Frontal cortex (tissue), 4 donors: ENCODE measurements at places on chromosomes 7 and 10. TPM values are rescaled to one million over a fixed set of nuclear protein-coding genes. Genes with fewer than 3 reads are reported as not detected.

Gene CPN1
- total RNA-seq, result not detected

DNA sequence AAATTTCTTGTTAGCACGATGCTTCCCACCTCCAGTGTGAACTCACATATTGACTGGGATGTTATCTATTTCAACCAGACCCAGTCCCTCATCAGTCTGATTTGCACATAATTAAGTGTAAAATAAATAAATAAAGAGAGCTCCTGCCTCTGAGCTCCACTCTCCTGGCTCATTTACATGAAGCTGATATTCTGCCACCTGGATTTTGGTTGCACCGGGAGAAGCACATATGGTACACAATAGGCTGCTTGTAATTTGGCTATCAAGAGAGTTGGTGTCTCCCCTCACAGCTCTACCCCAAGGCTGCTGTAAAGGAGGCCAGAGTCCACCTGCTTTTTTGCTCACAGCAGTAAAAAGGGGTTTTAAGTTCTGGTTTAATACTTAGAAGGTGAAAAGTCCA, 610.5 kb downstream of the KCNMA1 start:
- DNase-seq, result no peak

DNA sequence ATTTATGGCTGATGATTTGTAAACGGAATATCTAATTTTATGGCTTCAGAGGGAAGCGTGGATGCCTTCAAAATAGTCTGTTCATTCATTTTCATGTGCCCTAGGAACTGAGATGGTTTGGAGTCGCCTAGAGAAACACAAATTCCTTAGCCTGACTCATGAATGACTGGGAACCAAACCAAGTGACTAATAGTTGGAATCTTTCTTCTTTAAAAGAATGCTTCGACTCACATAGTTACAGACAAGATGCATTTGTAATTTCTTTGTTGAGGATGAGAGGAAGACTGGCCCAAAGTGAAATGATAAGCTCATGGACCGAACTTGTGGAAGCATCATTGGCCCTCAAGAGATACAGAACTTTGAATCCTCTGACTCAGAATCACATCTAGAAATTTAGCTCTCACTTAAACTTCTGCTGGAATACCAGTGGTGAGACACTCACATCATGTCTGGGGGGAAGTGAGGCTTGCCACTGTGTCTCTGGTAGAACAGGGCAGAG, 1107.2 kb downstream of the NRG3 start:
- no peak for DNase-seq

DNA sequence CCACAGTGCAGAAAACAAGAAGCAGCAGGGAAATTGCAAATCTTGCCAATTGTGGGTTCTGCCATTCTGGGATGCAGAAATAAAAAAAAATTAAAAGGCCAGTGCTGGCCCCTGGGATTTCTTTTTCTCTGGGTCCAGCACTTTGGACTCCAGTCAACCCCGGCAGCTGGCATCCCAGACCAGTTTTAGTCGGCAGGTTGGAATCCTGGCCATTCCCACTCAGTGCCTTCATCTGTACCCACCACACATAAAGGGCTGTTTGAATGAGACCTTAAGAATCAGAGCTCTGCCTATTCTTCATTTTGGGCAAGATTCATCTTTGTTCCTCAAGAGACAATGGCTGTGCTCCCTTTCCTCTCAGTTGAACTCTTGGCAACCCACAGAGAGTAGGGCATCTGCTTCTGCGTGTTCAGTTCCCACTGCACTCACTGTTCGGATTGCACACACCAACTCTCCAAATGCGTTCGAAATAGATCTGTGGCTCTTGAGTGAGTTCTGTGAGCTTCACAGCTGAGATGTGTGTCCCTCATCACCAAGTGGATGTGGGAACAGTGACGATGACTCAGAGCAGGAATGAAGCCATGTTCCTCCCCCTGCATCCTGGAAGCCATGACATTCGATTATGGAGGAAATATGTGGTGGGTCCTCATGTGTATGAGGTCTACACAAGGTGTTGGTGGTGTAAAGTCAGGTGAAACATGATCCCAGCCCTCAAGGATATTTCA, 63.0 kb upstream of the EGFR start:
- DNase-seq, result no peak

Gene HMX2
- total RNA-seq, result not detected

DNA sequence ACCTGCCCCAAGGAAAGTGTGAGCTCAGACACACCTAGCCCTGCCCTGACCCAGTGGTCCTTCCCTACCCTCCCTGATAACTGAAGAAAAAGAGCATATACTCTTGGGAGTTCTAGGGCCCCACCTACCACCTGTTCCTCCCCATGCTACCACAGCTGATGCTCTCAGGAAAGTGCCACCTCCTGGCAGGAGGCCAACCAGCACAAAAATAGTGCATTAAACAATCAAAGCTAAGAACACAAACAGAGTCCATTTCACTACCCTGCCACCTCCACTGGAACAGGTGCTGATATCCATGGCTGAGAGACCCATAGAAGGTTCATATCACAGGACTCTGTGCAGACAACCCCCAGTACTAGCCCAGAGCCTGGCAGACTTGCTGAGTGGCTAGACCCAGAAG, 288.6 kb upstream of the PHF14 start:
- DNase-seq, result no peak

Gene CDH23
- 3.3 TPM for total RNA-seq

Gene UBN2
- total RNA-seq, result 14.7 TPM

DNA sequence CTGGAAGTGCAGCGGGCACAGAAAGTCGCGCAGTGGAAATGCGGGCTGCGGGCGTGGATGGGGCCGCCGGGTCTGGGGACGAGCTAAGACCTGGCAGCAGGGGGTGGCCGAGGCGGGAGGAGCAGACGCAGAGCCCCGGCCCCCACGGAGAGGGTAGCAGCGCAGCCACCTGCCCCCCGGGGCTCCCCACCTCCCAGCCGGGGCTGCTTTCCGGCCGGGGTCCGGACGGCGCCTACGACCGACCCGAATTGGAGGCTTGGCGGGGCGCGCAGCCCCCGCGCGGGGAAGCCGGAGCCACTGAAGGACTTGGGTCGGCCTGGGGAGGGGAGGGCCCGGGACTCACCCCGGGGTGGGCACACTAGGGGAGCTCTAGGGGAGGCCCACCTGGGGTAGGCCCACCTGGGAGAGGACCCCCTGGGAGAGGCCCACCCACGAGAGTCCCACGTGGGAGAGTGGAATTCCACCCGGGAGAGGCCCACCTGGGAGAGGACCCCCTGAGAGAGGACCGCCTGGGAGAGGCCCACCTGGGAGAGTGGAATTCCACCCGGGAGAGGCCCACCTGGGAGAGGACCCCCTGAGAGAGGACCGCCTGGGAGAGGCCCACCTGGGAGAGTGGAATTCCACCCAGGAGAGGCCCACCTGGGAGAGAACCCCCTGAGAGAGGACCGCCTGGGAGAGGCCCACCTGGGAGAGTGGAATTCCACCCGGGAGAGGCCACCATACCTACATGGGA, 854 bp upstream of the CFAP46 start:
- DNase-seq, result no peak

DNA sequence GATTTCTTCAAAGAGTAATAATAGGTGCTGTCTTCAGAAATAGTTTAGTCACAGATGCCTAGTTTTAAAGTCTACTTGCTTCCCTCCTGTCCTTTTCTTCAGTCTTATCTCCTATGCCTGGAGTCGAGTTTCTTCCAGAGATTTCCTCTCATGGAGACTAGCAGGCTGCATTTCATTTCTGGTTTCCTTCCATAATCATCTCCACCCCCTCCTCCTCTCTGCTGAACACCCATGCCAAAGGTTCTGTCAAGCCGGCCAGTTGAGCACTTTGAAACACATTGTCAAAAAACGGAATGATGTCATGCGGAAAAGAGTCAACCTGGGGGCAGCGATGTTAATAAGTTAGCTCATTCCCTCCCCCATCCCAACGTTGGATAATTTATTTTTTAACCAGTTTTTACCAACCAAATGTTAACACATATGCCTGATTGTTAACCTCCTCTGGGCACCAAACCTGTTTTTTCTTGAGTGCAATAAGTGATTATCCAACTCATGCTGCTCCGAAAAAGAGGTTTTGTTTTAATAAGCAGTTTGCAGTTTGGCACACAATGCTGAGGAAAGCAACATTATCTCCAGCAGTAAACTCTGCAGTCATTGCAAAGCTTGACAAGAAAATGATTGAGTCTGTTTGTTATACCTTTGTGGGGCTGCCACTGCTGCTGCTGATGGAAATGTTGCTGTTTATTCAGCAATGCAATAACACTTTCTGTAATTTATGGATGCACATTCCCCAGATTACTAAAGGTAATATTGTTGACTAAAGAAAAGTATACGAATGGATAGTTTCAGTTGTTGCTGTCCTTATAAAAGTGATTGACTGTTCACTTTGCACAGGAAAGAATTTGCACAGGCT, 161.6 kb downstream of the LRMDA start:
- DNase-seq, result no peak

Gene SH3PXD2A
- 6.1 TPM for total RNA-seq

GRCh38 chr7:157467496-157468212, 130.8 kb downstream of the DNAJB6 start:
- no peak for DNase-seq

- DNase-seq, result no peak
Measured at GRCh38 chr10:1058017-1058416, 1.8 kb downstream of the WDR37 start.
